Fibroblast of lung (primary cell): ENCODE measurements at places on chromosomes 2 and 18. TPM values are rescaled to one million over a fixed set of nuclear protein-coding genes. Genes with fewer than 3 reads are reported as not detected.

The PDCD1 gene
- total RNA-seq = not detected in 2 replicates

The ST8SIA5 gene
- under 0.01 TPM in 2 replicates for total RNA-seq

The HOXD4 gene
- total RNA-seq = not detected in 2 replicates

The AQP12B gene
- total RNA-seq = not detected in 2 replicates

The BCL2L11 gene
- total RNA-seq = 10.2 and 10.3 TPM in 2 replicates

The HRH4 gene
- under 0.01 TPM in 2 replicates for total RNA-seq

The MDH1B gene
- 0.99 and 1.8 TPM in 2 replicates for total RNA-seq

The KCNS3 gene
- total RNA-seq = 1.3 and 6.3 TPM in 2 replicates

The POTEI gene
- total RNA-seq = not detected in 2 replicates
